Bone marrow (tissue), 2 donors: ENCODE measurements at places on chromosomes 4 and X.
A peak's percentile ranks its signal among the peaks of the same experiment; 100 is the strongest.

GRCh38 chr4:89563431-89563830 lies 255.8 kb upstream of the GPRIN3 start:
- DNase-seq, result no peak

DNA sequence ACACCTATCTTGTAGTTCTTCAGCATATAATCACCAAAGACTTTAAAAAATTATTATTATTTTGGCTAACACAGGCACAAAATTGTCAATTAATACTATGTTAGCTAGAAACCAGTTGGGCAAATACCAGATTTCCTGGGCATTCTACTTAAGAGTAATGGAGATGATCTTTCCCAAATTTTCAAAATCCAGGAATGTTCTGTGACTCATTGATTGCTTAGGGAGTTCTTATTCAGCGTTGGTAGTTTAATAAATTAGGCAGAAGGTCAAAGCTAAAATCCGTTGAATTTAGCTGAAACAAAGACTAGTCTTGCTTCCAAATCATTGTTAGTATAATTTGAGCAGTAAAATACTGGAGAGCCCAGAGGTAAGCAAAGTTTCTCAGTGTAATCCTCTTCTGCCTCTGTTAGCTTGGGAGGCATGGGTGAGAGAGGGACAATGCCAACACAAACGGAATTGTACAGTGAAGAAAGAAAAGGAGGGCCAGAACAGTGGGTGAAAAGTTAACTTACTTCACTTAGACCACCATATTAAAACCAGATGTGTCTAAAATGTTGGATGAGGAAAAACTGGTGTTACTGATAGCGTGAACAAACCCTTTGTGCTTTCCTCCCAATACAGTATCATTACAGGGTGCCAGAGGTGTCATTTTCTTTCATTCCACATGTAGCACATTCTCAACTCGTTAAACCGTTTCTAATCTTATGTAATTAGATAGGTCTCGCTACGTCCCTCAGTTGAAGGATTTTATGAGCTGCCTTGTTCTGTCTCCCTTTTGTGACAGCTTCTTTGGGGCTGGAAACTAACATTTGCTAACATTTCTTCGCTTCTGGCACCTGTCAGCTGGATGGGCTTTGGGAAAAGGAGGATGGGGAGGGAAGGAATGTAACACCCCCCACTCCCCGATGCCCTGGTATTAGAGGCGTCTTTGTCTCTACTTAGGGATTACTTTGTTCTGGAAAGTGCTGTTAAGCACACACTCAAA lies 87.4 kb upstream of the CITED1 start:
- no peak for DNase-seq

- DNase-seq, result no peak
Observed at GRCh38 chrX:49082271-49082871, 2.7 kb upstream of the WDR45 start.

DNA sequence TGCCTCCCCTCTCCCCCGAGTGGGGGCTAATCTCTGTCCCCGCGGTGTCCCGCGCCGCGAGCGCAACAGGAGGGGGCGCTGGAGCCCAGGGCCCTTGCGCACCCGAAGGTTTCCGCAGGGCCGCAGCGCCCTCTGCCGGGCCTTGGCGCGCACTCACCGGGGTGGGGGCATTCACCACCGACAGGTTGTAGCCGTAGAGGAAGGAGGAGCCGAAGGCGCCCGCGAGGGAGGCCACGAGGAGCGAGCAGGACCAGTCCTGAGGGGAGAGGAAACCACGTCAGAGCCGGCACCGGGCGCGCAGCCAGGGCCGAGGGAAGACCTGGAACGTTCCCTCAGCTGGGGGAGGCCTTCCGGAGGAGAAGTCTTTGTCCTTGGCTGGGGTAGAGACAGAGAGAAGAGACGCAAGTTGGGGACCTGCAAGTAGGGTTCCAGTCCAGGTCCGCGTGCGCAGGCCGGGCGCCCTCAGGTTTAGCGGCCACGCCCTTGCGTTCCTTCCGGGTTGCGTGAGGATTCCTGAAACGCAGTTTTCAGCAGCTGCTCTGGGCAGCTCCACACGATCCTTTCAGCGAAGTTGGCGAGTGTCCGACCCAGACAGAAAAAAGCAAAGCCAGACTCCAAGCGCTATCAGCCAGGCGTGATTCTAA lies 2.4 kb downstream of the SLC2A9 start:
- peak; percentile 96 for DNase-seq

DNA sequence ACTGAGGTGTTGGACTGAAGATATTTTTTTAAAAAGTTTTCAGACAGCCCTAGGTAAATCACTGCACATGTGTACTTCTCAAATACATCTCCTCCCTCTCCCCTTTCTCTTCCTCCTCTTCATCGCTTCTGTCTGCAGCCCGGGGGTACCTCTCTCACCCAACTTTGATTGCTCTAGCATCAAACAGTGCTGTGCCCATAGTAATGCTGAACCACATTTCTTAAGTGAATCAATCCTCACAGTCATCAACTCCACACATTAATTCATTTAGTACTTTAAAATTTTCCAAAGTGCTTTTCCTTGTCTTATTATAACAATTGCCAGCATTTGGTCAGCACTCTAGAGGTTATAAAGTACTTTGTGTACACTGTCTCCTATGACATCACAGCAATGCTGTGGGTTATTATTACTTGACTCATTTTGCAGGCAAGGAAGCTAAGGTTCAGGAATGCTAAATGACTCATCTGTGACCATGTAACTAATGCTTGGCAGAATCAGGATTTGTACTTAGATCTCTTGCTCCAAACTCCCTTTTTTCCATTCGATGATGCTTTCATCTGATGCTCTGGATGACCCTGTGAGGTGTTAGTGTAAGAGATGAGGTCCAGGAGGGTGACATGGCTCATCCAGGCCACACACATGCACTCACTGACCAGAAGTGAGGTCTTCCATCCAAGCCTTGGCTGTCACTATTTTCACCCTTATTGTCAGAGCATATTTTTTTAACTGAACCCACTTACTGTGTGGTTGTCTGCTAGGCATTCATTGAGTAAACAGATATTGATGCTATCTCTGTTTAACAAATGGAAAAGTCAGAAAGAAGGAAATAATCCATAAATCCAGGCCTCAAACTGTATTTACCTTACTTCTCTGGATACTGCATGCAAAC lies 58.8 kb downstream of the RHOH start:
- DNase-seq, result no peak
